ENCODE measurements at places on chromosomes 2 and 18.

- DNase-seq, result no peak
Measured at GRCh38 chr2:201779901-201780673, 646 bp downstream of the ALS2 start.

DNA sequence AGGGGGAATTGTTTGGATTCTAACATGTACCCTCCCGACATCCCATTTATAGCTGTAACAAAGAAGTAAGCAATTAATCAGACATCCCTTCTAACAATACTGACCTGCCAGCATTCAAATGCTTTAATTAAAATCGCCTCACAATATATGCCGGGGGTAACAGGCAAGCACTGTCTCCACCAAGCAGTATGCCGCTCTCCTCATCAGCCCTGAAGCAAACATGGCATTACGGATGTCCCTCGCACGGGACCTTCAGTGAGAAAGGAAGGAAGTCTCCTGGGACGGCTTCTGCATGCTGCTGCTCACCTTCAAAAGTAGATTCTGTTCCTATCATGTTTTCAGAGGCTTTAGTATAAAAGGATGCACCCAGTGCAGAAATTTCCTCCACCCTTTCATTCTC lies 292.7 kb upstream of the POU3F3 start:
- no peak for DNase-seq

- DNase-seq, result no peak
Measured at GRCh38 chr2:183458460-183458859, 334.2 kb downstream of the NUP35 start.

DNA sequence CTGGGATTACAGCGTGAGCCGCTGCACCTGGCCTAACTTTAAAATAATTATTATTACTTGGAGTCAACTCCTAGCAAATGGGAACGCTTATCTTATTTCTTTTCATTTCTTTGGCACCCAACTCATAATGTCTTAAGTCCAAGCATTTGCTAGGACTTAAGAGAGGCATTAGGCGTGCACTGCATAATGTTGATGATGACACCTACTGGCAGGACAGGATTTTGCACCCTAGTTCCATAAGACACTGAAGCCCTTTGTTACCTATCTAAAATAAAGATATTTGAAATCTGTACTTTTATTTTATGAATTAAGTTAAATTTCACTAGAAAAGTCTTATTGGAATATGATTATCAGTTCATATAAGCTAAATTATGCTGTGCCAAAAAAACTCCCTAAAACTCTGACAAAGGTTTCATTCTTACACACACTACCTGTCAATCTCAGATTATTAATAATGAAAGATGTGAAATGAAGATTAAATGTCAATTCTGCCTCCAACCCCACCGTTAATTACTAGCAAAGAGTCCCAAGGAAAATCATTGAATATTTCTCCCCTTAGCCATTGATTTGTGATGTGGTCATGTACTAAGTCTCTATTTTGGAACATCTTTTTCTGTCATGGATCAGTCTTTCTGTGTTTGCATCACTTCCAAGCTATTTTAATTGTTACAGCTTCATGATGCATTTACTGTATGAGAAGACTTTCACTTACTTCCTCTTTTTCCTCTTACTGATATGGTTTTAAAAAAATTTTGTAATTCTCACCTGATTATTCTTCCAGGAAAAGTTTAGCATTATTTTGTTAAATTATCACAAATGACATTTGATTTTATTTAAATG lies 12.7 kb upstream of the CDH2 start:
- peak; percentile 26 for DNase-seq

GRCh38 chr2:43460174-43460546 lies 135.7 kb downstream of the THADA start:
- no peak for DNase-seq

DNA sequence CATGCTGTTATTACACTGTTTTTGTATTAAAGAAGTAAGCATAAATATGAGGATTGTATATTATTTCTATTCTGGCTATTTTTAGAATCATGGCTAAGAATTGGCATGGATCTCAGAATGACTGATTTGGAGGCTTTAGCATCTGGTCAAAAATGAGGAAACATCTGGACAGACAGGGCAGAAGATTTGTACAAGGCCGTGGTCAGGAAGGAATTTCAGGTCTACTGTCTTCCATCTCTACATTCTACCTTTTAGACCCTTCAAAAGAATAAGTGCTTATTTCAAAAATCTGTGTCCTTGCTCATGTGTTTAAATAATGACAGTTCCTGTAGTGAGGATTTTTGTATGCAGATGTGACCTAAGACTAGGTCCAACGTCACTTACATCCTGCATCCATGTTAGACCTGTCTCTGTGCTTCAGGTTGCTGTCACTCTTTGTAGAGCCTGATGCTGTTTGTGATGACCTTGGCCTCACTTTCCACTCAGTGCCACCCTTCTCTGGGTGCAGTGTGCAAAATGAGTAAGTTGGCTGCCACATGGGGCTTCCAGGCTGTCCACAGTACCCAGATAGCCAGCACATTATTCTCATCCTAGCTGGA lies 54.7 kb upstream of the B3GNT2 start:
- peak; percentile 39 for DNase-seq

DNA sequence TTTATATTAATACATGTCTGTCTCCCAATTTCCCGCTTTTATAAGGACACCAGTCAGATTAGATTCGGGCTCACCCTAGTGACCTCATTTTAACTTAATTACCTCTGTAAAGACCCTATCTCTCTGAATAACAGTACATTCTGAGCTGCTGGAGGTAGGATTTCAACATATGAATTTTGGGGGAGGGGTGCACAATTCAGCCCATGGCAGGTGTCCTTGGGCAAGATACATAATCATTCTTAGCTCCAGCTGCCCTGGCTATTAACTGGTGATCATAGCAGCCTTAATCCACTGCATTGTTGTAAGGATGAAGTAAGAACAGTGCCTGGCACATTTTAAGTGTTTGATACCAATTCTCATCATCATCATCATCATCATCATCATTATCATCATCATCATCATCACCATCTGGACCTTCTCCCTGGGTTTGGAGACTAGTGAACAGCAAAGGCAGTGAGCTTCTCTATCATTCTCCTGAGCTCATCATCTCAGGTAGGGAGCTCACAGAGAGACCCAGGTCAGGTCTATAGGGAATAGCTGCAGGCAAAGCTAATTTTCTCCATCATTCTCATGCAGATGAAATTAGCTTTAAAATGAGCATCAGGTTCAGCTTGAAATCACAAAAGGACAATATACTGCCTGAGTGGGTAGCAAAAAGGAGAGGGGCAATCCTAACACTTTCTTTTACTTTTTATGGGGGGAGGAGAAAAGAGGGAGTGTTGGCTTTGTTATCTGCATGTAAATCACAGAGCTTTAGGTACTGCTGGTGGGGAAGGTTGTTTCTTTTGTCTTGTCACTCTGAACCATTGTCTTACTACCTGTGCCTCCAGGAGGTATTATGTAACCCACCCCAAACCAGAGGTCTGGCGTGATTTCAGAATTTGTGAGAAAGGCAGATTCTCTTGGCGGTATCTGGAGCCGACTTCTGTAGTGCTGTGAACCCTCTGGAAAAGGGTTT lies 125.5 kb upstream of the SPRED2 start:
- no peak for DNase-seq

GRCh38 chr2:26178746-26179436 lies 6.0 kb downstream of the GAREM2 start:
- DNase-seq, result peak; percentile 32

- no peak for DNase-seq
Measured at GRCh38 chr2:69125816-69126215, 112.8 kb downstream of the ANTXR1 start.

- DNase-seq, result no peak
Measured at GRCh38 chr2:108934583-108935245, 54.3 kb downstream of the EDAR start.

DNA sequence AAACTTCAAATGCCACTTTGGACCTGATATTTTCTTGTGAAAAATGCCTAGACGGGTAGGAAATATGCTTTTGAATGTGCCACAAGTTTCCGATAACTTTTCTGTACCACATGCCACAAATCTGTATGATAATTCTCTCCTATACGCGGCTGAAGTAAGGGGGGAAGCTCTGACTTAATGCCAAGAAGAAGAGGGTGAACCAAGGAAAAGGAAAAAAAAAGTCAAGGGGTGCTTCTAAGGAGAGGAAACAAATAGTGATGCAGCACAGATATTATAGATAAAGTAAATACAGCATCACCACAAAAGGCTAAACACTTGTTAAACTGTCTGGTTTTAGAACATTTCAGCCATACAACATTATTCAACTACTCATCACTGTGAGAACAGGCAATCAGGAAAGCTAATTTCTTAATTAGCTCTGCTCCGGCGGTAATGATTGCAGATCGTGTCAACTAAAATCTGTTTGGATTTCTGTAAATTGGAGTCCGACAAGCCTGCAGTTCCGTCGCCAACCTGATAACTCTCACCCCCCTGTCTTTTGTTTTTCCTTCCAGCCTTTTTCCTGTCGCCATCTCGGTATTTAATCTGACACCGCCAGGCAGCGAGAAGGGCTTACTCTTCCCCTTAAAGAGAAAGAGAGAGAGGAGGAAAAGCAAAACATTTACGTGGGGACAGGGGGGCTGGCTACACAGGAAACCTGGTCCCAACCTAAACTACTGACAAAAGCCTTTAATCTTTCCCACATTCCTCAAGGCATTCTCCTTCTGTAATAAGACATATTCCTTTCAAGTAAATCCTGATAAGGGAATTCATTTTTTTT lies 67.5 kb downstream of the ZEB2 start:
- DNase-seq, result no peak
